Mesenteric fat pad (tissue), 1 donor: ENCODE measurements at places on chromosomes 2 and 18.

DNA sequence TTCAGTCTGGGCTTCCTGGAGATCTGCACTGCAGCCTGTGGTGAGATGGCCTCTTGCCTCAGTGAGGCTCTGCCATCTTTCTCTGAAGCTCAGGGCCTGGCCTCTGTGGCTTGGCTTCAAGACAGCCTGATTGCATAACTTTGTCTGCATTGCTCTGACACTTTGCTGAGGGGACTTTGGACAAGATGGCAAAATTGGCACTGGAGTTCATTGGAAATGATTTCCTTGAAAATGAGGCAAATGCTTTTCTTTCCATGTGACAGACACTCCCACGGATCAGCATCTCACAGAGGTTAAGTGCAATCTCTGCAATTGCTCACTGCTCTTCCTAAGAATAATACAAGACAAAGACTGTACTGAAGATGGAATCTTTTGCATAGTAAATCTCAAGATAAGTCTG, 166.8 kb downstream of the KCNS3 start:
- no peak for DNase-seq

DNA sequence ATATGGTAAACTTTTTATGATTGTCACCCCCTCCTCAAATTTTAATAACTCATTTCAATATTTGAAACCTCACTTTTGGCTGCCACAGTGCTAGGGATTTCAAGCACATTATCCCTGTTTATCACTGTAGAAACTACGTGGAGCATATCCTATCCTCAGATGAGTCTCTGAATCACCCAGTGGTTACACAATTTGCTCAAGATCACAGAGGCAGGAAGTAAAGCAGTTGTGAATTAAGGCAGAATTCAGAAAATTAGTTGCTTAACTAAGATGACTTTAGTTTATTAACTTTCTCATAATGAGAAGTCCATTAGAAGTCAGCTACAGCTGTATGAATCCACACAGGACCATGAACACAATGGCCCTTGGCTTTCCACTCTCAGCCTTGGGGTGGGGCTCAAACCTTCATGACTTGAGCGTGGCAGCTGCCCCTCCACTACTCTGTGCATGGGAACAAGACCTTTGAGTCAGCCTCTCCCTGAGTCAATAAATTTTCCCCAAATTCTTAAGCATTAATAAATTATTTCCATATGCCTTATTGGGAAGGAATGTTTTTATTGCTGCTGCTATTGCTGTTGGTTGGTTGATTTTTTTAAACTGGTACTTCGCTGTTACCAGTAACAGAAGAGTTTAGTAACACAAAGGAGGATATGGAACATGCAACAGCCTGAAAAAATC, 369.0 kb downstream of the CBLN2 start:
- DNase-seq = no peak

DNA sequence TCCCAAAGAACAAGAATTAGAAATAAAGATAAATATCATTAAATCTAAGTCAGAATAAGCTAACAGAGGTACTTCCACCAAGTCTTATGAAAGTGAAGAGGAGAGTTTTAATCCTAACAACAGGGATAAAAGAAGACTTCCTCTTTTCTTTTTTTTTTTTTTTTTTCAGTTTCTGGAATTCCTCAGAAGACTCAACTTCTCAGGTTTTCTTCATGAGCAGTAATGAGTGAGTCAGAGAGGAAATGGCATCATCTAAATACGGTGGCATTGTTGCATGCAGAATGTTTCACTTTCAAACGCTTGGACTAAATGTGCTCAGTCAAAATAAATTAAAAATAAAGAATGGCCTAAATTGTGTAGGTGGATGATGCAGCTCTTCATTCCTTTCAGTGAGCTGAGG, 45.6 kb upstream of the ARHGAP15 start:
- DNase-seq = no peak

DNA sequence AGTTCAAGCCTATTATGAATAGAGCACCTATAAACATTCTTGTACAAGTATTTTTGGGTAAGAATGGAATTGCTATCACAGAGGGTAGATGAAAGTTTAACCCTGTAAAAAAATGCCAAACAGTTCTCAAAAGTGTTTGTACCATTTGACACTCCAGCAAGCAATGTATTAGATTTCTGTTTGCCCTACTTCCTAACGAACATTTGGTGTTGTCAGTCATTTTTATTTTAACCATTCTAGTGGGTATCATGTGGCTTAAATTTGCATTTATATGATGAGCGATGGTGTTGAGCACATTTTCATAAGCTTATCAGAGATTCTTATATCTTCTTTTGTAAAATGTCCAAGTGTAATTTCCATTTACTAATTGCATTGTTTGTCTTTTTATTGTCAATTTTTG, 608.2 kb upstream of the ACVR2A start:
- DNase-seq = no peak

DNA sequence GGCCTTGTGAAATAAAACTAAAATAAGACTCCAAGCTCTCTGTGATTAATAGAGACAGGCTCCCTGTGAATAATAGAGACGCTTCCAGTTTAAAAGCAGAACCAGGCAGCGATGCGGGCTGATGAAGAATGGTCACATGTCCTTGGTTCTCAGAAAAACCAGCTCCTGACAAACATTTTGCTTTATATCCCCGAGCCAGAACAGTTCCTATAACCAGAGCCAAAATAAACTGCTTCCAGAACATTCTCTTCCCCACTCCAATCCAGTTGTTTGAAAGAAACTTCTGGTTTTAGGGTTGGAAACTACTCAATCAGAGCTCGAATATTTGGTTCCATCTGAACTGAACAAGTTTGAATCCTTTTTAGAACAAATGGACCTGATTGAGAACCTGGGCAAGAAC, 213.7 kb downstream of the TSN start:
- DNase-seq = no peak

- DNase-seq = no peak
Observed at GRCh38 chr2:109474319-109474825, 139.4 kb downstream of the SEPTIN10 start.

- no peak for DNase-seq
Observed at GRCh38 chr2:152189622-152190495, 14.3 kb upstream of the STAM2 start.

DNA sequence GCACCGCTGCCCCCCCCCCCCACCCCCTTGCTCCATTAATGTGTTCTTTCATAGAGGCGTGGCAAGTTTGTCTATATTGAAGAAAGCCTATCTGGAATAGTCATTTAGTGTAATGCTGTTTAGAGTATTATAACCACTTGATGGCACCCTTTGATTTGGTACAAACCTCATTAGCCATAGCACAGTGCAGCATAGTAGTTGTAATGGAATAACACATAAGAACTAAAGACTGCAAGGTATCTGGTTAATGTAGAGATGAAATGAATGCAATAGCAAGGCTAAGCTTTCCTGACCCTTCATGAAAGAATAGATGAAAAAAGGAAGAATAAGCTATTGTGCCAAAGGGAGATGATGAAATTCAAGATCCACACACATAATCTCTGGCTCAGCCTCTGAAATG, 81.9 kb downstream of the EHBP1 start:
- no peak for DNase-seq

DNA sequence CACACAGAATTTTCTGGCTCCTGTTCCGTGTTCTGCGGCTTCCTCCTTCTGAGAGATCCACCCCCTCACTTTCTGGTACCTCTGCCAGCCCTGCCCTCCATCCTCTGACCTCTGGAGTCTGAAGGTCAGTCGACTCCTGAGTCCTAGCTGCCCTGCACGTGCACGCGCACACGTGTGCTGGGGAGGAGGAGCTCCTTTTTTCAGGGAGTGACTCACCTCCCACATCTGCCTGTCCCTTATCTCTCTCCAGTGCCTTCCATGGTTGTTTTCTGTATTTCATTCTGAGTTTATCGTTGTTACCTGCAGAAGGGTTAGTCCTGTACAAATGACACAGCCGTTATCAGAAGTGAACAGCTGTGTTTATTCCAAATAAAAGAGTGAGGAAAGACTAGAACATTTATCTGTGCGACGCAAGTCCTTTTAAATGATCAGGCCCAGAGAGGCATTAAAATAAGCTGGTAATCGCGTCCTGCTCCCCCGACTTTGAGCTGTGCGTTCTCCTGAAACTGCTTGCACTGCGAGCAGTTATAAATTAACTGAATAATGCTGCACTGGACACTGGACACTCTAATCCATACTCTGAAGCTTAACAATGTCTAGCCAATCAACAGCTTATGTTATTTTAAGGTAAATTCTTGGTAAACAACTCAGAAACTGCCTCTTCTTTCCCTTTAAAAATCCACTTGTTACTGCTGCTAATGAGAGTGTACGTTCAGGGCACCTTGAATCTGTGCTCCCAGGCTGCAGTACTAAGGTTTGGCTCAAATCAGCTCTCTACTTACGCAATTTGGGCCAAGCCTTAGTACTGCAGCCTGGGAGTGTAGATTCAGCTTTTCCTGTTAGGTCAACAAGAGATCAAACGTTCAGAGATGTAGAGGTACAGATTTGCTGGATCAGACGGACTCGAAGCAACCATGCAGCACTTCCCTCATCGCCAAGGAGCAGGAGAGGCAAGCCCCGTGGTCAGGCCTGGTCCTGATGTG, 72.5 kb downstream of the GALR1 start:
- no peak for DNase-seq

GRCh38 chr2:22189893-22190480, 1066.2 kb downstream of the TDRD15 start:
- DNase-seq = no peak

- no peak for DNase-seq
Observed at GRCh38 chr2:172437419-172438341, 10.3 kb downstream of the ITGA6 start.

DNA sequence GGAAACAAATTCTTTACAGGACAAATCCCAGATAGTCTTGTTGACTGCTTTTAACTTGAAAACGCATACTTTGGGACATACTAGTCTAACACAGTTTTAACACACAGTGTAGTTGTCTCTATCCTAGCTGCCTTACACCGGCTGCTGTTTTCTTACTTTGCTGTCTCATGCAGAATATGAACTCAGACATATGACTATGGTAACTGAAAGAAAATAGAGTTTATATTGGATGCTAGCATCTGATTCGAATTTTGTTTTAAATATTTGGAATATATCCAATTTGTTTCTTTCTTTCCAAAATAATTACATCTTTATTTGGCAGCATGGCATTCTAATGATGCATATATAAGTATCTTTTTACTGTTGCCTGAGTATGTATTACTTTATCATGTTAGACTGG, 69.8 kb downstream of the ANKRD12 start:
- DNase-seq = no peak

GRCh38 chr2:101788995-101789970, 91.8 kb downstream of the MAP4K4 start:
- DNase-seq = no peak

- peak; percentile 33 for DNase-seq
Observed at GRCh38 chr2:47541848-47542450, 139.0 kb downstream of the MSH2 start.

- DNase-seq = no peak
Observed at GRCh38 chr2:79387431-79387830, 125.4 kb upstream of the CTNNA2 start.

DNA sequence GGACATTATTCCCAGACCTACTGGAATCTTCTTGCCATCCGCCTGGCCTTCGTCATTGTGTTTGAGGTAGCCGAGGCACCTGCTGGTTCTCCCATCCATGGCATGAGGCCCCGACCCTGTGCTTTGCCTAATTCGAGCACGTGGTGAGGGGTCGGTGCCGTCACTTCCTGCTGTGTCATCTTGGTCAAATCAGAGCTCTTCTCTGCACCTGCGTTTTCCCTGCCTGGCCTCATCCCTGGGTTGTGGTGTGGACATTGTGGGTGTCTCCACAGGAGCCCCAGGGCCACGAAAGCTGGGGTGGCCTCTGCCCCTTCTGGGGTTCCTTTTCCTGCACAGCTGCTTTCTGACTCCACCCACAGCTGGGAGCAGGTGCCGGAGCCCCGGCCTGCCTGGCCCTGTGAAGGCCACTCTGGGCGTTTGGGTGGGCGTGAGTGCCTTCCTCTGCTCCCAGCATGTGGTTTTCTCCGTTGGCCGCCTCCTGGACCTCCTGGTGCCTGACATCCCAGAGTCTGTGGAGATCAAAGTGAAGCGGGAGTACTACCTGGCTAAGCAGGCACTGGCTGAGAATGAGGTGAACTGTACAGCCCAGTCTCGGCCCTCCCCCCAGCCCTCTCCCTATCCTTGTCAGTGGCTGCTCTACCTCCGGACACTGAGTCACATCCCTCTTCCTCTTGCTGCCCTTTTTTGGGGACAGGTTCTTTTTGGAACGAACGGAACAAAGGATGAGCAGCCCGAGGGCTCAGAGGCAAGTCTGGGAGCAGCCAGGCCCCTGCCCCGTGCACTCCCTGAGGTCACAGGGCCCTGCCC, 34.9 kb downstream of the ANO7 start:
- DNase-seq = no peak

DNA sequence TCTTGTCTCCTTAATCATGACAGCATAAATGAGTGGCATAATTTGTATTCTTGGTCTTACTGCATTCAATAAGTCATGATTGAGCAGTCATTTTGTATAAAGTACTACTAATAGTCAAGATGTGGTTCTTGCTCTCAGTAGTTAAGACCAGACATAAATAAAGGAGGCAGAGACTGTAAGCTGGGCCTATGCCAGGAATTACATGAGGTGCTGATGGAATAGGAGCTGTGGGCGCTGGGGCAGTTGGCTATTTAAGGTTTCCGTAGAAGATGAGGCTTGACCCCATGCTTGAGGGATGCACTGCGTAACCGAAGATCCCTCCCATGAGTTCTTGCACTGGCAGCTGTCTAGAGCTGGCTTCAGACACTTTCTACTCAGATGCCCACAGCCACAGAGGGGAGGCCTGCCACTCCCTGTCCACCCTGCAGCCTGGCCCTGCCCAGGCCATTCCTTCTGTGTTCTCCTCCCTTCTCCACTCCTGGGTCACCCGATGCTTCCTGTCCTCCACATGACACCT, 150.9 kb upstream of the REV1 start:
- no peak for DNase-seq

- no peak for DNase-seq
Observed at GRCh38 chr18:13216092-13216582, 2.4 kb upstream of the LDLRAD4 start.

DNA sequence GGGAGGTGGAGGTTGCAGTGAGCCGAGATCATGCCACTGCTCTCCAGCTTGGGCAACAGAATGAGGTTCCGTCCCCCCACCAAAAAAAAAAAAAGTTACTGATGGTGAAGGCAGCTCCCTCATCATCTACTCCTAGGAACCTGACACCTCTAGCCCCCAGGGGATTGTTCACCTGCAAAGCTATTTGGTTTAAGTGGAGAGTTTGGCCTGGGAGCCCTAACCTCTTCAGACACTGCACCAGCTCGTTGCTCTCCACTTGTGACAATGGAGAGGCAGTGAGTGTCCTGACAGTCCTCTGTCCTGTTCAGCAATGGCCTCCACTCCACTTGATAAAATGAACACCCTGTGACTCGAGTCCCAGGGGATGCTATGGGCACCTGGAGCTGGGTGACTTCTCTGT, 43.5 kb downstream of the ATP6V1C2 start:
- DNase-seq = no peak

GRCh38 chr2:98824256-98825019, 93.5 kb upstream of the MGAT4A start:
- DNase-seq = no peak

- no peak for DNase-seq
Observed at GRCh38 chr2:188819792-188820191, 154.4 kb upstream of the COL3A1 start.

- no peak for DNase-seq
Observed at GRCh38 chr18:39297225-39297624, 1731.6 kb upstream of the CELF4 start.
